Fibroblast of mammary gland (primary cell): ENCODE measurements at places on chromosomes 12 and 14.

GRCh38 chr12:110501399-110501751, 536 bp downstream of the VPS29 start:
- DNase-seq = peak; percentile 48

DNA sequence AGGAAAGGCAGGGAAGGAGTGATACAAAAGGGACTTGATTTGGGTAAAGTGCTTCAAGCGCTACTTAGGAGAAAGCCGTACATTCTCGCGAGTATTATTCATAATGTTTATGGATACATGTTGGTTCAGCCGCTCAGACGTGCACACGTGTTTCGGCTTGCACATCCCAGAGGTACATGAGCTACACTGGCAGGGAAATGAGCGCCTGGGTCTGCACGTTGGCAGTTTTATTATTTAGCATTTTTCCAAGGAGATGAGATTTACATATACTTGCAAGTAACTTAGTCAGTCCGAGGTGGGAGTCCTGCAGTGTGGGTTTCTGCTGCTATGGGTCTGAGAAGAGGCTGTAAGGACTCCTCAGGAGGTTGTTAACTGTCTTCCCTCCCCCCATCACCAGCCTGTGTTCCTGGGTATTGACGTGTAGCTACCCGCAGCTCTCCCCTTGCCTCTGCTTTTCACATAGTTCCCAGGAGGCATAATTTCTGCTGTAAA, 1.5 kb downstream of the PRKCH start:
- peak; percentile 17 for DNase-seq

DNA sequence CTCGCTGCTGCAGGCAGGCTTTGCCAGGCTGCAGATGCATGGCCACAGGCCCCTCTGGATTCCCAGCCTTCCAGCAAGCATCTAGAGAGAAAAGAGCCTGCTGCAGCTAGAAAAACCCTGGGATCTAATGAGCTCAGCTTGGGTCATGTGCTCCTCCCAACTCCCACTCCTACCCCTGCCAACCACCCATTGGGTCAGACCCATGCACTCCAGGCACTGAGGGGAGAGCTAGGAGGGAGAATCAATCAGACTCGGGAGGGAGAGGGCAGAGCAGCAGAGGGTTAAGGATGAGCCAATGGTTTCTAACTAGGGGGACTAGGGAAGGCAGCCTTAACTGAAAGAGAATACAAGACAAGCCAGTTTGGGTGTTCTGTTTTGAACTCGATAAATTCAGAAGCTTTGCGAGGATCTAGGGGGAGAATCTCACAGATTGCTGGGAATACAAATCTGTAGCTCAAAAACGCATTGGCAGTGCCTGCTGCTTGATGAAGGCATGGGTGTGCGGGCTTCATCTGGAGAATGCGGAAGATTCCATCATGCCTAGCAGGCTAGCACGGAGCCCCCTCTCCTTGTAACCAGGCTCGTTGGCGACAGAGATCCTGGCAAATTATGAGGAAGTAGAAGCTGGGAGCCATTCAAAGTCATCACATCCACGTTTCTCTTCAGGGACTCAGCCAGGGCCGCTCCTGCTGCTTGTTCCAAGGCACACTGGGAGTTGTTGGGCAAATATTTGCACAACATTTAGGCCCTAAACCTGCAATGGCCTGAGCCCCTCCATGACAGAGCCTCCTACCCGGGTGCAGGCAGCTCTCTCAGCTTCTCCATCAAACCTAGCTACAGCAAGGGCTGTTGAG, 56.4 kb downstream of the VCPKMT start:
- DNase-seq = no peak

- no peak for DNase-seq
Observed at GRCh38 chr12:98968896-98969295, 323.8 kb downstream of the APAF1 start.

DNA sequence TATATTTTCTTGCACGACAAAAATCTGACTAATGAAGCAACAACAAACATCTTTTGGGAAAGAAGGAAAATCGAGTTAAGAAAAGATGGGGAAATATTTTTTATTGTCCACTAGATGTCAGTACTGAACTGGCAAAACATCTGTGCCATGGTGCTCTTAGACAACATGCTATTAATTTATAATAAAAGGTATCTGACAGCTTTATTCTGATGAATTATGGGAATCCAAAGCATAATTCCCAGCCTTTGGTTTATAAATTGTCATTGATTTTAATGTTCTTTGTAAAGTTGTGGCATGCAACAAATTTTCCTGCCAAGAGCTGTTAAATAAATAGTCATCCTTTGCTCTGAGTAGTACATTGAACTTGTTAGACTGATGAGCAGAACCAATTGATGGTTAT, 231.2 kb downstream of the ETNK1 start:
- peak; percentile 63 for DNase-seq

DNA sequence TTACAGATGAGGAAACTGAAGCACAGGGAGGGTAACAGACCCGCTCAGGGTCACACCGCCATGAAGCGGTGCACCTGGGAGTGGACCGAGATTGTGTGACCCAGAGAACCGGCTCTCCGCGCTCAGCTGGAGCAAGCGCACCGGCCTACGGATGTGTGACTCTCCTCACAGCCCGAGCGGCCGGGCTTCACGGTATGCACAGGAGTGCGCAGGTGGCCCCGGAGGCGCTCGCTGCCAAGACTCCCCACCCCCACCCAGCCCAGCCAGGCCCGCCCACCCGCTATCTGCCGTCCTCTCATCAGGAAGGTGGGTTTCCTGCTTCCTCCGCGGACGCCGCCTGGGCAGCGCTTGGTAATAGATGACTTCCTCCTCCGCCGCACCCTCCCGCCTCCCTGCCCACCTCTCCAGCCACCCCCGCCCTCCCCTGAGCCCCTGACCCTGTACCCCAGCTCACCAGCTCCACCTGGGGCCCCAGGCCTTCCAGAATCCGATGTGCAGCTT, 110.7 kb downstream of the NCOR2 start:
- DNase-seq = no peak

GRCh38 chr12:58761308-58761707, 159.0 kb downstream of the LRIG3 start:
- DNase-seq = no peak

GRCh38 chr12:51070004-51070403, 13.4 kb downstream of the CSRNP2 start:
- peak; percentile 78 for DNase-seq

DNA sequence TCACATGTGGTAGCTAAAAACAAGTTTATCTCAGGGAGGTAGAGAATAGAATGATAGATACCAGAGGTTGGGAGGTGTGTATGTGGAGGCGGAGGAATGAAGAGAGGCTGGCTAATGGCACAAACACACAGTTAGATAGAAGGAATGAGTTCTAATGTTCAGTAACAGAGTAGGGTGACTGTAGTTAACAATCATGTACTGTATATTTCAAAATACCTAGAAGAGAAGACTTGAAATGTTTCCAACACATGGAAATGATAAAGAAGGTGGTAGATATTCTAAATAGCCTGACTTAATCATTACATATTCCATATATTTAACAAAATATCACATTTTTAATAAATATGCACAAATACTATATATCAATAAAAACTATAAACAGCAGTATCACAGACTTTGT, 8.9 kb upstream of the IFNG-AS1 start:
- DNase-seq = peak; percentile 53

- no peak for DNase-seq
Observed at GRCh38 chr14:53491884-53492277, 338.8 kb upstream of the DDHD1 start.

DNA sequence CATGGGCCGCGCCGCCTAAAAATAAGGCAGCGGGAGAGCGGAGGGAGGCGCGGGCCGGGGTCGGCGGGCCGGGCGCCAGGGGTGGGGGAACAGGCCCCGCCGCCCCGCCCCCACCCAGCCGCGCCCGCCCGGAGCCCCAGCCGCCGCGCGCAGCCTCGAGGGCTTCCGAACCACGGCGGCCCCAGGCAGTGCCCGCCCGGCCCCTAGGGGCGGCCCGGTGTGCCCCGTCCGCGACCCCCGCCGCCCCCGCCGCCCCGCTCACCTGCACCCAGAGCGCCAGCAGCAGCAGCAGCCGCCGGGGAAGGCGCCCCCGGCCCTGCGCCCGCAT, 519 bp downstream of the JAG2 start:
- DNase-seq = no peak
